ENCODE measurements at places on chromosomes 5 and 9.

DNA sequence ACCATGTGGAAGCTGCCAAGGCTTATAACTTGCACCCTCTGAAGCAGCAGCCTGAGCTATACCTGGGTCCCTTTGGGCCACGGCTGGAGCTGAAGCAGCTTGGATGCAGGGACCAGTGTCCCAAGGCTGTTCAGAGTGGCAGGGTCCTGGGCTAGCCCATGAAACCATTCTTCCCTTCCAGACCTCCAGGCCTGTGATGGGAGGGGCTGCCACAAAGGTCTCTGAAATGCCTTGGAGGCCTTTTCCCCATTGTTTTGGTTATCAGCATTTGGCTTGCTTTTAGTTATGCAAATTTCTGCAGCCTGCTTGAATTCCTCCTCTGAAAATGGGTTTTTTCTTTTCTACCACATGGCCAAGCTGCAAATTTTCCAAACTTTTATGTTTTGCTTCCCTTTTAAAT is 433.7 kb upstream of the ACO1 start:
- DNase-seq = no peak

- no peak for DNase-seq
Observed at GRCh38 chr9:131126059-131126426, 657 bp downstream of the NUP214 start.

DNA sequence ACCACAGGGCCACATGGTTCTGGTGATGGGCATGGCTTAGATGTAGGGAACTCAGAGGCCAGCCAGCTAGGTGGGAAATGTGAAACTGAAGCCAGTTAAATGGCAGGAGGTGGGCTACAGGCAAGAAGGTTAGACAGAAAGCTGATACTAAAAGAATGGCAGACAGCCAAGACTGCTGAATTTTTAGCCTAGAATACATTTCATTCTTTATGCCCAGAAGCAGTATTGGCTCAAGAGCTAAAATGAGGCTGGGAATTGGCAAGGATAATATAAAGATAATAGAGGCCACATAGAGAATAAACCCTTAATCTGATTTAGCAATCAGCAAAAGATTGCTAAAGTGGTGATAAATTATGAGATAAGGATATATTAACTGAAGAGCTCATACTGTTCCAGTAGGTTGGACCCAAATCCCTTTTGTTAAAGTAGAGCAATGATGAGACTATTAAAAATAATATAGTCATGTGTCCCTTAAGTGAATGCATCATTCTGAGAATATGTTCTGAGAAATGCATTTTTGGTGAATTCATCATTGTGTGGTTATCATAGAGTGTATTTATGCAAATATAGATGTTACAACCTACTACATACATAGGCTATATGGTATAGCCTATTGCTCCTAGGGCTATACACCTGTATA is 234.3 kb downstream of the CHSY3 start:
- DNase-seq = no peak

GRCh38 chr9:78884611-78885150 is 587.8 kb downstream of the PSAT1 start:
- no peak for DNase-seq

GRCh38 chr5:177409043-177409801 is at the start of gene F12:
Gene F12 (minus strand): TSS chr5:177409564. CDS start chr5:177409527, 37 bp downstream.
- DNase-seq = no peak

- no peak for DNase-seq
Observed at GRCh38 chr9:129570450-129571297, 50.2 kb downstream of the C9orf50 start.

- no peak for DNase-seq
Observed at GRCh38 chr5:169652057-169652456, 15.0 kb downstream of the DOCK2 start.

DNA sequence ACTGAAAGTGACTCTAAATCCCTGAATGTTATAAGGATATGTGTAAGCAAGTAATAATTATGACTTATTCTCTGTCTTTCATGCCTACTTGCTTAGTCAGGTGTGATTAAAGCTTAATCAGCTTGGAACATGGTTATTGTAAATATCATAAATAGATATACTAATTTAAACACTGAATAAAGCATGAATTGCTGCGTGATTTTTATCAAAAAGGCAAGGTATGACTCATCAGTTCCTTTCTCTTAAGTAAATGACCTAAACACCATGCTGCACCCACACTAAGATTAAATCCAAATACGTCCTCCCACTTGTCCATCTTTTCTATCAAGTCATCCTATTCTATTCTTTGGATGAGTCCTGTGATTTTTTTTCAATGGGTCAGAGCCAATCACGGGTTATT is 124.6 kb upstream of the MTAP start:
- DNase-seq = no peak

DNA sequence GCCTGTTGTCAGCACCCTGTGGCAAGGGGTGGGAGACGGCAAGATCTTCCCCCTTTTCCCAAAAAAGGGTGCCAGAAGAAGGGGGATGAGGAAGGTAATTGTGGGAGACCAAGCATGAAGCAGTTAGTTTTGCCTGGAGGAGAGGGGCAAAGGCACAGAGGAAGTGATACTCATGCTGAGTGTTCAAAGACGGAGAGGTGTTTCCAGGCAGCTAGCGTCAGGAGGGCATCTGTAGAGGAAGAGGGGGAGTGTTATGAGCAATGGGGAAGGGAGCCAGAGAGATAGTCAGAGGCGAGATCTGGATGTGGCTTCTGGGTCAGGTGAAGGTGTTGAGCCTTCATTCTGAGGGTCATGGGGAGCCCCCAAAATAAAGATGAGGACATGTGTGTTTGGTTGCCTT is 26.9 kb upstream of the ADAM19 start:
- DNase-seq = no peak

GRCh38 chr5:163770625-163771024 is 265.2 kb downstream of the MAT2B start:
- no peak for DNase-seq

GRCh38 chr5:52491818-52492217 is 295.9 kb upstream of the ITGA1 start:
- no peak for DNase-seq

GRCh38 chr5:110956913-110957813 is 114.3 kb upstream of the TSLP start:
- DNase-seq = no peak

DNA sequence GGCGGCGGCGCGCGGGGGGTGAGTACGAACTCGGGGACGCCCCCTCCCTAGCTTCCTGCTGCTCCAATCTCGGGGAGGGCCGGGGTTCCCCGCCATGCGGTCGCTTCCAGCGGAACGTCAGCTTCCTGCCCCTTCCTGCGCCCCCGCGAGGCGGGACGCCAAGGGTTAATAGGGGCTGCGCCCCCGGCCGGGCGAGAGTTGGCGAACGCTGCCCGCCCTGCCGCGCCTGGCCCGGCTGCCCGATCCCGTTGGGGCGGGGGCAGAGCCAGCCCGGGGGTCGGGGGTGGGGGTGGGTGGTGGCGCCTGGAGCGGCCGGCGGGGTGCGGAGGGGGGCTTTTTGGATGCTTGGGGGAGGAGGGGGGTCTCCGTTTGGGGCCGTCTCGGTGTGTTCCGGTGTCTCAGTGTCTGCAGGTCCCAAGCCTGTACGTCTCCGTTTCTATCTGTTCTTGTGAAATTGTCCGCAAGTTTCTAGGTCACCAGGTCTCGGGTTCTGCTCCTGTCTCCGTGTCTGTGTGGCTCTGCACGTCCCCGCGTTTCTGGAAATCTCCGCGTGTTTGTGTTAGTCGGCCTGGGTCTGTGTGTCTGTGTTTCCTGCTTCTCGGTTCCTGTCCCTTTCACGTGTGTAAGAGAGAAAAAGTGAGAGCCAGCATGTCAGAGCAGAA is 789 bp downstream of the COL27A1 start:
- peak; percentile 23 for DNase-seq

DNA sequence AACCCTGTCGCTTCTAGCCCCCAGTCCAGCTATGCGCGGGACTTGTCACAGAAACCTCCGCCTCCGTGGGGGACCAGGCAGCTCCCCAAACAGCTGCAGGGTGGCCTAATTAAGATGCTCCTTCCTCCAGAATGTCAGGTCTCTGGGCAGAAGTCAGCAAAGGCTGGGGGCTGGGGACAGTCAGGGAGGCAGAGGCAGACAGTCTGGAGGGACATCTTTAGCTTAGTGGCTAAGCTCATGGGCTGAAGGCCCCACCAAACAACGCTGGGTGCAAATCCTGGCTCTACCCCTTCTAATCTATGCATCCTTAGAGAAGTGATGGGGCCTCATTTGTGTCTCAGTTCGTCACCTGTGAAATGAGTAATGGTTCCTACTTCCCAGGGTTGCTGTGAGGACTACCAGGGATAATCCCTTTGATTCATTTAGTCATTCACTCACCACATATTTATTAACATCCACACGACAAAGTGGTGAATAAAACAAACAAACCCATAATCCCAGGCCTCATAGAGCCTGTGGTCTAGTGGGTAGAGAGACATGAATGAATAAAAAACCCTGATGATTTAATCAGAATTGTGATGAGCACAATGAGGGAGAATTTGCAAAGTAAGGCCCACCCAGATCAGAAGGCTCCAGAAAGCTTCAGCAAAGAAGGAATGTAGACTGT is 20.2 kb upstream of the MED27 start:
- no peak for DNase-seq

DNA sequence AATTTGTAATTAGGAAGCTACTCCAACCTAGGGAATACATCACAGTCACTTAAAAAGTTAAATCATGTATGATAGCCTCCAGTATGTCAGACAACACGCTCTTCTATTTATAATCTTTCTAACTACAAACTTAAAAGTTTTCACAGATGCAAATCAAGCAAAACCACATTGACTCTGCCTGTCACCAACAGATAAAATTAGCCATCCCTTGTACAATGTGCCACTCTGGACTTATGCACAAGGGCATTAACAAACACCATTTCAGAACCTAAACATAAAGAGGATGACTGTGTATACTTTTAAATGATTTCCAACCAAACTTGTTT is 14.7 kb downstream of the ERP44 start:
- DNase-seq = no peak

GRCh38 chr5:38765399-38765861 is 80.4 kb upstream of the OSMR start:
- DNase-seq = no peak

DNA sequence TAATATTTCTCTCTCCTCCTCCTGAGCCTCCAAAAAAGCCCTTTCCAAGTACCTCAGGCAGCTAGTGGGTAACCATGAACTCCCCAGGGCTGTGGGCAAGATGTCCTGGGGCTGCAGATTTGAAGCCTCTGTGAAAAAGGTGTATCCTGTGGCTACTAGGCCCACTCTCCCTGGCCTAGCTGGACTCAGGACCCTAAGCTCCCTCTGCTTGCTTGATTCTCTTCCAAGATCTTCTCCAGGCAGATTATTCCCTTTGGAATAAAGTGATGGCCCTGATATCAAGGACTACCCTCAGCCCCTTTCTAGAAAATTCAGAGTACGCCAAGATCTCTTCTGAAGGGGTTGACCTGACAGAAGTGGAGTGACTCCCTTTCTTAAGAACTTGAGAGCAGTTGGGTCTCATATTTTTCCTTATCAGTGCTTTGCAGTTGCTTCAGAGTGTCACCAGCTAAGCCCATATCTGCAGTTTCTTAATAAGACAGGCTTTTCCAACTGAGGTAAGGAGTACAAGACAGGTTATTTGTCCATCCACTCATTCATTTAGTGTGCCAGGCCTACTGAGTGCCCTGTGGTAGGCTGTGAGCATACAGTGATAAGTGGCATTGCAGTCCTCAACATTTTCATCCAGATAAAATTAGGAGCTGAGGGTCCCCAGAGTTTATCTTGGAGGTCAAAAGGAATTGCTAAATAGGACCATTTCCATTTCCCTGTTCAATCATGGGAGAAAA is 42.5 kb downstream of the CYSTM1 start:
- no peak for DNase-seq

DNA sequence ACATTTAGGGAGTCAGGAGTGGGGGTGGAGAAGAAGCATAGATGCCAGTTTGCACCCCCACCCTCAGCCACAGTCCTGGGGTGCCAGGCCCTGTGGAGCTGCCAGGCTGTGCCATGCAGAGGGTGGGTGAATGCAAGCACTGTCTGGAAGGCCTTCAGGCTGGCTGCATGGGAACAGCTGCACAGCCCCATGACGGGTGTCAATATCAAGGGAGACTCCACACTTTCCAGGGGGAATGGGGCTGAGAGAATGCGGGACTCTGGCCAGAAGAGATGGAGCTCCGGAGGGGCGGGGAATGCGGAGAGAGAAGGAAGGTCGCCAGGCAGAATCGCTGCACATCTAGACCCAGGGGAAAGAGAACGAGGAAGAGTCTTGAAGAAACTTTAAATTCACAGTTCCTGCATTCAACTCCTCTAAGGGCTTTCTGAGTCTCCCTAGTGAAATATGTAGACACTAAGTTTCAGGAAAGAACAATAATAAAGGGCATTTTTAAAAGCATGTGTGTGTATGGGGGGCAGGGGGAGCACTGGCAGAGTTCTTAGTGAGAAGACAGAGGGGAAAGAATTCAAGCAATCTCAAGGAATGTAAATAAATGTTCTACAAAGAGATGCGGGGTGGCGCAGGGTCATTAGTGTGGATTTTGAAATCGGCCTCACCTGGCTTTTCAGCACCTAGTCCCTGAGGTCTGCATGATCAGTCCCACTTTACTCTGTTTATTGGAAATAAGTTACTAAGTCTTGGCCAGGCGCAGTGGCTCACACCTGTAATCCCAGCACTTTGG is 59.1 kb downstream of the BOD1 start:
- no peak for DNase-seq

GRCh38 chr9:82988488-82988887 is 74.5 kb downstream of the RASEF start:
- DNase-seq = no peak

GRCh38 chr9:129802833-129803675 is at the start of gene TOR1B:
Gene TOR1B (plus strand): TSS chr9:129803184. CDS start chr9:129803213, 29 bp downstream.
- peak; percentile 96 for DNase-seq

DNA sequence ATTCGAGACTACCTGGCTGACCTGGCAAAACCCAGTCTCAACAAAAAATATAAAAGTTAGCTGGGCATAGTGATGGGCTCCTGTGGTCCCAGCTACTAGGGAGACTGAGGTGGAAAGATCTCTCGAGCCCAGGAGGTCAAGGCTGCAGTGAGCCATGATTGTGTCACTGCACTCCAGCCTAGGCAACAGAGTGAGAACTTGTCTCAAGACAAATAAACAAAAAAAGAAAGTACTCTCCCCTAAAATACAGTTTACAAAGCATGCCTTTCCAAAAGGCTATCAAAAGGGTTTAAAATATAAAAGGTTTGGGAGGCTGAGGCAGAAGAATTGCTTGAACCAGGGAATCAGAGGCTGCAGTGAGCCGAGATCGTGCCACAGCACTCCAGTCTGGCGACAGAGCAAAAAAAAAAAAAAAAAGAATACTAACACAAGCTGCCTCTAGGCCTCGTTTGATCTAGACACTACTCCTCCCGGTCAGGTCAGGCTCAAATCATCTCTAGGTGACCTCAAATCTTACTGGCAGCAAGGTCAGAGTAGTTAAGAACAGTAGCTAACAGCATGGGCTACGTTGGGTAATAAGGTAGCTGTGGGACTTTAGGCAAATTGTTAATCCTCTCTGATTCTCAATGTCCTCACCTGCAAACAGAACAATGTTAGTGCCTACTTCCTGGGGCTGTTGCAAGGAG is 9.3 kb downstream of the NAIF1 start:
- no peak for DNase-seq

GRCh38 chr9:89022001-89022759 is 30.9 kb downstream of the S1PR3 start:
- DNase-seq = no peak

DNA sequence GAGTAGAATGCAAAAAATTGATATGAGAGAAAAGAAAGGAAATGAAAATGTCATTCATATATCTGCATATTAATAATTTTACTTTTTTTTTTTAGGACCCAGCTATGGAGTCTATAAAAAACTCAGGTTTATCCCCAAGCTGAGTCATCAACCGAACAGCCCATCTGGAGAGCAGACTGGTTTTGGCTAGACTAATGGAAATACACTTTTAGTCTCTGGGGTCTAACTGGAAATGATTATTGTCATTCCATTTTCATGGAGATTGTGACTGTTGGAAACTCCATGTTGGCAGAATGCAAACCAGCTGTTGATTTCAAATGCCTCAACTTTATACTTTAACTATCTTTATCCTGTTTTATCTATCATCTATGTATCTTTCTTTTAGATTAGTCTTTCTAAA is 28.7 kb downstream of the ANXA1 start:
- DNase-seq = no peak
